PC-3 (cell line): ENCODE measurements at places on chromosomes 1 and 21. TPM values are rescaled to one million over a fixed set of nuclear protein-coding genes. Genes with fewer than 3 reads are reported as not detected.

GRCh38 chr1:69126796-69127195 is 440.9 kb upstream of the LRRC7 start:
- DNase-seq, result no peak

MINDY1 gene
- total RNA-seq, result 6.3 and 7.8 TPM in 2 replicates

S100A12 gene
- total RNA-seq, result not detected in 2 replicates

ARHGEF10L gene
- total RNA-seq, result 11.2 and 11.3 TPM in 2 replicates

IL12RB2 gene
- total RNA-seq, result 0.81 TPM in 1 of 2 replicates, not detected in the other

GRCh38 chr1:7579016-7579415 is 192.1 kb upstream of the VAMP3 start:
- DNase-seq, result no peak

GRCh38 chr1:67148516-67149178 is 13.9 kb upstream of the C1orf141 start:
- DNase-seq, result peak; percentile 33

DNA sequence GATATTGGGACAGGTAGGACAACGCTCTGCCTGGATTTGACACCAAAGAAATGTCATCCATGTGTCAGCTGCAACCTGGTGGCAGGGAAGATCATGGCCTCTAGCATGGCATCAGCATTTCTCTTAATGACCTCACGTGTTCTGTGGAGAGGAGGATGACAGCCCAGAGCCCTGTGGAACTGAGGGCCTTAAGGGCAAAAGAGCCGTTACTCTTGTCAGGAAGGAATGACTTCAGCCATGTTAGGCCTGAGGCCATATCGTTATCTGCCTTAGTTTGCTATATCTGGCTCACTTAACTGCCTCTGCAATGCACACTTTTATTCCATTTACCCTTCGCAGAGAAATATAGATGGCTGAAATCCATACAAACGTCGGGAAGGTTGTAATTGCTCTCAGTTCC is 83.2 kb upstream of the PBX1 start:
- DNase-seq, result no peak

DNA sequence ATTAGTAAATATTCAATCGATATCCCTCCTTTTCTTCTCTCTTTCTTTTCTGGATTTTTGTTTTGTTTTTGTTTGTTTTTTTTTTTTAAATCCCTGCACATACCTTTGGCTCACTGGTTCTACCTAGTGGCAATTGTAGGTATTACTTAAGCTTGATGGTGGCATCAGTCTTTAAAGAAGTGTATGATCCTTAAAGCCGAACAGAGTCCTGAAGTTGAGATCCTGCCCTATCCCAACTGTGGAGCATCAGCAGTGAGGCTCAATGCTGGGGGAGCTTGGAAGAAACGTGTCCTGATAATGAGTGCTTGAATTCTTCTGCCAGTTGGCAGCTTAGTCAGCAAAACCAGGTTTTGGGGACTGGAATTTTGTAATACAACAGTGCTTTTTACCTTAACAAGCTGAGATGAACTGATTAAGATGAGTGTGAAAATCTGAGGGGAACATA is 60.8 kb downstream of the FASLG start:
- DNase-seq, result peak; percentile 97

C21orf91 gene
- total RNA-seq, result 6.1 and 7.7 TPM in 2 replicates

DNA sequence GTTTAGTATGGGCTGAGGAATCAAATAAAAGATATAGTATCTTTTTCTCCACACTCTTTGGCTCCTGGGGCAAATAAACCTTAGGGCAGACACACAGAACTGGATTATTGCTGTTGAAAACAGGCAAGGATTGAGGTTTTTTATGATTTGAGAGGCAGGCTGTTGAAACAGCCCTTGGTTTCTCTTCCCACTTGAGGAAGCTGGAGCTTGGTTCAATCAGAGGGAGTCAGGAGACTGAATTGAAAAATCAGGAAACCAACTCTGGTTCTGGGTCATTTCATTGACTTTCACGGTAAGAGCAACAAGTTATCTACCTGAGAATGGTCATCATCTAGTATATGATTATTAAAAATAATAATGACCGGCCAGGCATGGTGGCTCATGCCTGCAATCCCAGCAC is 108.4 kb downstream of the CNIH3 start:
- no peak for DNase-seq

WDR4 gene
- total RNA-seq, result 35.3 and 53.8 TPM in 2 replicates

DNA sequence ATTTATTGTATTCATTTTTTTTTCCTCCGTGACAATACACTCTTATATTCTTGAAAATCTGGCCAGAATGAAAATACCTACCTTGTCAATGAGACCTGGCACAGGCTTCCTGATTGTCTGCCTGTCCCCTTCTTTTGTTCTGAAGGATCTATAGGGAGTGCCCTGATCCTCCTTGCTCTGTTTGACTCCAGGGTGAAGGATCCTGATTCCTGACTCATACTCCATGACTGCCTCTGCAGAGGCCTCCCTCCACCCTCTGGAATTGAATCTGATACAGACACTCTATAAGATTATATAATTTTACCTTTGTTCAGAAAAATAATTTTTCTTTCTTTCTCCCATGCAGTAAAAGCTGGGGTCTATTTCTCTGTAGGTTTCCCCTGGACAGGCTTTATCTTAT is 116.2 kb downstream of the HMCN1 start:
- peak; percentile 39 for DNase-seq

RBBP4 gene
- total RNA-seq, result 161 and 201 TPM in 2 replicates

DNA sequence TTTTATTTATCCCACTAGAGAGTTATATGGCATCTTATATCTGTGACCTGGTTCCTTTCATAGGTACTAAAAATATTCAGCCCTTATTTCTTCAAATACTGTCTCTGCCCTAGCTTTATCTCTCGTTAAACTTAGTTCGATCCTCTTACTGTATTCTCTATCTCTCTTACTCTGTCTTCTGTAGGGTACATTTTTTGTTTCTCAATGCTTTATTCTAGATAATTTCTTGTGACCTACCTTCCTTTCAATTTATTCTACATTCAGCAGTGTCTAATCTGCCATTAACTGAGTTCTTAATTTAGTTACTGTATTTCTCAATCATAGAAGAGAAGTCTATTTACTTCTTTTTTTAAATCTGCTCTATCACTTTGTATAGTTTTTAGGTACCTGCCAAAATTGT is 1.8 kb upstream of the ZFP69 start:
- no peak for DNase-seq
